ENCODE measurements at places on chromosomes 6 and 20.
A peak's percentile ranks its signal among the peaks of the same experiment; 100 is the strongest.

GRCh38 chr20:38164624-38165088 lies 414 bp downstream of the TGM2 start:
- no peak for DNase-seq

GRCh38 chr6:89244241-89244985 lies 27.3 kb upstream of the GABRR1 start:
- DNase-seq: no peak

DNA sequence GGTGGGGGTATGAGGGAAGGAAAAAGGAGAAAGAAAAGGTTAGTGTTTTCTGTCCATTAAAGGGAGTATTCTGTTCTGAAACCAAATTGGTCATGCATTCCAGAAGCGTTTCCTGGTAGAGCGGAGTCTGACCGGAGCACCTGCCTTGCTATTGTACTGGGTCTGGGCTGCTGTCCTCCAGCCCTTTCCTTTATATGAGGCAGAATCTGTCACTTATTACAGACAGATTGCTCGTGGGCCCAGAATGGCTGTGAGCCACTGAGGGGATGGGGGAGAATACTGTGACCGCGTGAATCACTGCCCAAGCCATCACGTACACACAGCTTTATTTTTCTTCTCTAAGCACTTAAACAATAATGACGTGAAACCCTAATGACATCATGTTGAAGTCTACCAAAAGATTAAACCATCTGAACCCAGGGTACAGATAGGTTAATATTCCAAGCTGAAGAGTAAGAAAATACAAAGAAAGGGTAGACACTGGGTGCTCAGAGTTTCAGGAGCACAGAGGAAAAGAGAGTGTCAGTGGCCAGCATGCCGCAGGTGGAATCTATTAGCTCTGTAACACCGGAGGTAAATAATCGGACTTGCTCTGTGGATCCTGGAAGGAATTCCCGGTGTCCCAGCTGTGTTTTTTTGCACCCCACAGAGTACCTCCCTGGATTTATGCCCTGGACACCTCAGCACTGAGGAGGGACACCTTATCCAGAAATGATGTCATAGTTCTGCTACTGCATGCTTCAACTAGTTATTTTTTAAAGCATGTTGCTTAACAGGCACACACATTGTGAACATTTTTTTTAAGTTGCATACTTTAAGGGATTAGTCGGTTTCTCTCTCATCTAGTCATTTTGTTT lies 573.3 kb downstream of the PKHD1 start:
- no peak for DNase-seq

DNA sequence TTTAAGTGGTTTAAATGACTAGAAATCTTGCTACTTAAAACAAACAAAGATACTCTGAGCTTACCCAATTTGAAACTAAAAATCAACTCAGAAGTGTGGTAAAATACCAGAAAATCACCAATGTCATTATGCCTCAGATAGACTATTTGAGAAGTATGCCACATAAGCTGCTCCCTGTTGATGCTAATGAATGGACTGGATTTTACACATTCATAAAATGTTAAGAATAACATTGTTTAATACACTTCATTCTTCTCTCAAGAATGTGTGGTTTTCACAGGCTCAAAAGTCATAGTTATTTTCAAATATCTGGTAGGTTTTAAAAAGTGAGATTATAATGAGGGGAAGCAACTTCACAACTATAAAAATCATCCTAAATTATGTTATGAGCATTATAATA lies 170.6 kb downstream of the TASP1 start:
- no peak for DNase-seq

GRCh38 chr20:37245216-37246150 lies 16.1 kb downstream of the GHRH start:
- DNase-seq: no peak

DNA sequence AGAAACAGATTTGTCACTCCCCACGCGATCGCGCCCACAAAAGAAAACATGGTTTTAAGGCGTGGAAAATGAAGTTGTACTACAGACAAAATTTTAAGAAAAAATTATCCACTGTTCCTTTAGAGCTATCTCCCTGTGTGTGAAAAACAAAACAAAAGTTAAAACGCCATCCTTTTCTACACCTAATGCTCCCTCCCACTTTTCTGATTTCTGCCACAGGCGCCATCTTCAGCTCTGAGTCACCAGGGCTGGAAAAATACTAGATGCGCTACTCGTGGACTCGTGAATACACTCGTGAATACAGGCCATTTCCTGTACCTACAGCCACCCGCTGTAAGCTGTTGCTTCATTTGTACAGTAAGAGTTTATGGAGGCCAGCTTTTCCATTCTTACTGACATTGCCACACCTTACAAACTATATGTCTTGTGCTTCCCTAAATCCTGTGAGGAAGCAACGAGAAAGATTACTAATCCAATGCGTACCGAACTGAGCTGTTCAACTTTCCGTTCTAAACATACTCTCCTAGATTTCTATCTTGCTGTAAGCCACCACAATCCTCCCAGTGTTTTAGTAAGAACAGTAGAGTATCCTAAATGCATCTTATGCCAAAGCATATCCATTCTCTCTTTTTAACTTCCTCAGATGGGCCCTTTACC lies 773 bp upstream of the AHI1 start:
- DNase-seq: peak; percentile 73

DNA sequence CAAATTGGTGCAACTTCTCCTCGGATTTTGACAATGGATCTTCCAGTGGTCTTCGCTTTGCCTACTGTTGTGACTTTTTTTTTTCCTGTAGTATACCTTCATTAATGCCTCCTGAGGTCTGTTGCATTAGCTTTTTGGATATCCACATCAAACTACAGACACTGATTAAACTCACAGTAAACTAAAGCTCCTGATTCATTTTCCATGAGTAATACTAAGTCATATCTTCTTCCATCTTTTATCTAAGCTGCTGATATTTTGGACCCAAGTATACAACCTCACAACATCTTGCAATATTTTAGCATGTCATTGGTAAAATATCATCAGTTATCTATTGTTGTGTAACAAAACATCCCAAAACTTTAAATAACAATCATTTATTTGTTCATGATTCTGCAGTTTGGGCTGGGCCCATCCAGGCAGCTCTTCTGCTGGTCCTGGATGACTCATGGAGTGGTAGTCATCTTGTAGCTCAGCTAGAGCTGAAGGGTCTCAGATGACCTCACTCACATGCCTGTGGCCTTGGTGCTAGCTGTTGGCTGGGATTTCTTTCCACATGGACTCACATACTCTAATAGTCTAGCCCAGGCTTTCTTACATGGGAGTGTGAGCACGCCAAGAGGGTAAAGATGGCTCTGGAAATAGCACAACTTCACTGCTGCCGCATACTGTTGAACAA lies 78.3 kb upstream of the SRSF6 start:
- no peak for DNase-seq

DNA sequence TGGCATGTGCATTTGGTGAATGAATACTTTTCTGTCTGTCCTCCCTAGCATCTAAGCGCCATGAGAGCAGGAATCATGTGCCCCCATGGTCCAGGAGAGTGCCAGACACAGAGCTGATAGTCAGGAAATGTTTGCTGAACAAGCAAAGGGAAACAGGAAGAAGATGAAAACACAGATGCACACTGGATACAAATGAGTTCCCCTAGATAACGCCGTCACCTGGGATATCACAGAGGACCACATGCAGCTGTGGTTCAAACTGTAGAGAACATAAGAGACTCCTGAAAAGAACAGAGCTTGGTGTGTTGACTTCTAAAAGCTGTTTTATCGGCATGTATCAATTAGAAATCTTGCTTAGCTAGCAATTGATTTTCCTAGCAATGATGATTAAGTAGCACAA lies 293.7 kb downstream of the BTBD3 start:
- no peak for DNase-seq

GRCh38 chr20:2212456-2213015 lies 83.3 kb upstream of the TGM3 start:
- no peak for DNase-seq

DNA sequence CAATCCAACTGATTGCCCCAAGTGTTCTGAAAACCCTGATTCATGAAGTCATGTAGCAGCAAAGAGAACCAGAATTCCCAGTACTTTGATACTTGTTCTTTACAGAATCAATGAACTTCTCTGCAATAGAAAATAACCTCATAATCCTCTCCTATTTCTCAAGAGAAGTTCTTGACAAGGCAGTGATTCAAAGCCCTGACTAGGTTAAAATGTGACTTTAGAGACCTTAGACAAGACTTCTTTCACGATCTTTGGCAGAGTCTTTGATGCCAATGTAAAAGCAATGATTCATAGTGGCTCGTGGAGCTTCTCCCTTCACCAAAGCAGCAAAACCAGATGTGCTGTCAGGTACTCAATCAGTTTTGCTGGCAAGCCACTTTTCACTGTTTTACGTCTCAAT lies 95.2 kb downstream of the CDK19 start:
- DNase-seq: no peak

- no peak for DNase-seq
These were observed 74.2 kb upstream of the NRN1 start for GRCh38 chr6:6080975-6081374.

GRCh38 chr6:31351401-31352309 lies 5.3 kb downstream of the HLA-B start:
- DNase-seq: no peak

DNA sequence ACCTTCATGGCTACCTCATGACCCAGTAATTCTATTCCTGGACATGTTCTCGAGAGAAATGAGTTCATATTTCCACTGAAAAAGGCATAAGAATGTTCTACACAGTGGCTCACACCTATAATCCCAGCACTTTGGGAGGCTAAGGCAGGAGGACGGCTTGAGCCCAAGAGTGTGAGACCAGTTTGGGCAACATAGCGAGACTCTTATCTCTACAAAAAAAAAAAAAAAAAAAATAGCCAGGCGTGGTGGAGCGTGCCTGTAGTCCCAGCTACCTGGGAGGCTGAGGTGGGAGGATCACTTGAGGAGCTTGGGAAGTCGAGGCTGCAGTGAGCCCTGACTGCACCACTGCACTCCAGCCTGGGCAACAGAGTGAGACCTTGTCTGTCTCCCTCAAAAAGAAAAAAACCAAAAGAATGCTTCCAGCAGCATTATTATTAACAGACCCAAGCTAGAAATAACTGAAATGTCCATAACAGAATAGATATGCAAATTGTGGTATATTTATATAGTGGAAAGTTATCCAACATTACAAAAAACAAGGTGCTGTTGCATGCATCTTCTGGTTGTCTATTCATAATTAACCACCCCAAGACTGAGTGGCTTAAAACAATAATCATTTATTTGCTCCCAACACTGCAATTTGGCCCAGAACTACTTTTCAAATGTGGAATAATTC lies 9.4 kb upstream of the RAB44 start:
- no peak for DNase-seq
